Left colon (tissue), 2 donors: ENCODE measurements at places on chromosomes 2 and 18. TPM values are rescaled to one million over a fixed set of nuclear protein-coding genes. Genes with fewer than 3 reads are reported as not detected.

The NDC80 gene
- total RNA-seq: 5.8 TPM

- no peak for DNase-seq
These were observed 8.8 kb downstream of the PLCL1 start for GRCh38 chr2:197813093-197813787.

DNA sequence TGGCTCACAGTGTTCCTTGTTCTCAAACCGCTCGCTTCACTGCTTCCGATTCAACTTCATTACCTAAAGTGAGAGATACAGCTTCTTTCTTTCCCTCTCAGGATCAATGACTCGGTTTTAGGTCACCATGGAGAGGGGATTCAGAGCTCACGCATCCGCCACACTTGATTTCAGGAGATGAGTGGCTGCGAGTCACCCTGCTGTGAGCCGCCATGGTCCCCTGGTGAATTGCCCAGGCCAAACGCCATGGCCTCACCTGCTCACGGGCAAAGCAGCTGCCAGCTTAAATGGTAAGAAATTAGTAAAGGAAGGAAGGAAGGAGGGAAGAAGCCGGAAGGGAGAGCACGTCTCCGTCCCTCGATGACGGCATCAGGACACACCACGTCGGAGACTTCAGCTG lies 60.5 kb downstream of the ADNP2 start:
- no peak for DNase-seq

DNA sequence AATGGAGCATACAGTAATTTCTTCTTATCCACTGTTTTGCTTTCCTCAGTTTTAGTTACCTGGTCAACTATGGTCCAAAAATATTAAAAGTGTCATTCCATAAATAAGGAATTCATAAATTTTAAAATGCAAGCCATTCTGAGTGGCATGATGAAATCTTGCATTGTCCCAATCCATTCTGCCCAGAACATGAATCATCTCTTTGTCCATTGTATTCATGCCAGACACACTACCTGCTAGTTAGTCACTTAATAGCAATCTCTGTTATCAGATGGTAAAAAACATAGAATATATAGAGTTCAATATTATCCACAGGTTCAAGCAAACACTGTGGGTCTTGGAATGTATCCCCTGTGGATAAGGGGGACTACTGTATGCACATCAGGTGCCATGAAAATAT lies 872.2 kb upstream of the NXPH2 start:
- DNase-seq: no peak

- no peak for DNase-seq
These were observed 112.2 kb downstream of the MEIS1 start for GRCh38 chr2:66547118-66547517.

- DNase-seq: no peak
These were observed 206.1 kb downstream of the ZFP36L2 start for GRCh38 chr2:43020296-43020695.
